ENCODE measurements at places on chromosomes 4 and X.

DNA sequence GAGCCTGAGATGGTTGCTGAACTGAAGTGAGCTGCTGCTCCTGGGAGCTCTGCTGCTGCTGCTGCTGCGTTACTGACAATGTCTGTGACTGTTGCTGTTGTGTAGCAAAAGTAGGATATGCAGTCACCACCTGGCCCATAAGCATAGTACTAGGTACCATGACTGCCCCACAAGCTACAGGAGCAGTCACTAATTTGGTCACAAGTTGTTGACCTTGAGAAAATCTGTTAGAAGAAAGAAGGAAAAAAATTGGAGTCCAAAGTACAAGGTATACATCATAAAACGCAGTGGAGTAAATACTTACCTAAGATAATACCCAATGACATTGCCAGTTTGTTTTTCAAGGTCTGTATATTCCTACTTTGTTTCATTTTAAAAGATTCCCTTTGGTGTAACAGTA lies 42.6 kb downstream of the TMEM165 start:
- no peak for DNase-seq

- no peak for DNase-seq
Measured at GRCh38 chrX:47637546-47638195, 7.9 kb upstream of the CFP start.

GRCh38 chr4:148923881-148924280 lies 481.7 kb upstream of the NR3C2 start:
- no peak for DNase-seq

GRCh38 chr4:119314356-119314755 lies 7.6 kb downstream of the FABP2 start:
- peak; percentile 46 for DNase-seq

GRCh38 chrX:10172877-10173276 lies 16.1 kb downstream of the CLCN4 start:
- peak; percentile 7 for DNase-seq

Measured in T-helper 2 cell (primary cell).